ENCODE measurements at places on chromosomes 4 and X. TPM values are rescaled to one million over a fixed set of nuclear protein-coding genes. Genes with fewer than 3 reads are reported as not detected.

MMRN1 gene
- total RNA-seq, result 16.7 TPM

SLC4A4 gene
- total RNA-seq, result 5.5 TPM

RHOXF2 gene
- not detected for total RNA-seq

CPXCR1 gene
- not detected for total RNA-seq

DNA sequence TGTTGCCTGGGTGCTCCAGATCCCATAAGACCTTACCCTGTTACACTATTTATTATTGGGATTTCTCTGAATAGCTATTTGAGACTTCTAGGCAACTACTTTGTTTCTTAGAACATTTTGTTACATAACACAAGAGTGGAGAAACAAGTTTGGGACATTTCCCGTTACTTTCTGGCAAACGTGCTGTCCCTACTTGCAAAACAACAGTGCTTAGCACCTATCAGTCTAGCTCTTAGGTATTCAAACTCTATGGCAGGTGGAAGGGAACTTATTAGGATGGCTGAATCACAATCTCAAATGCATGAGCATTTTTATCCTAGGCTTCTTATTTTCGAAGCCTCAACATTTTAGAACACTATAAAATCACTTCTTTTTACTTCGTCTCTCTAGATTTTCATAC lies 613.6 kb downstream of the DMD start:
- no peak for DNase-seq

GRCh38 chr4:56426273-56426672 lies 9.1 kb downstream of the PPAT start:
- no peak for DNase-seq

DNA sequence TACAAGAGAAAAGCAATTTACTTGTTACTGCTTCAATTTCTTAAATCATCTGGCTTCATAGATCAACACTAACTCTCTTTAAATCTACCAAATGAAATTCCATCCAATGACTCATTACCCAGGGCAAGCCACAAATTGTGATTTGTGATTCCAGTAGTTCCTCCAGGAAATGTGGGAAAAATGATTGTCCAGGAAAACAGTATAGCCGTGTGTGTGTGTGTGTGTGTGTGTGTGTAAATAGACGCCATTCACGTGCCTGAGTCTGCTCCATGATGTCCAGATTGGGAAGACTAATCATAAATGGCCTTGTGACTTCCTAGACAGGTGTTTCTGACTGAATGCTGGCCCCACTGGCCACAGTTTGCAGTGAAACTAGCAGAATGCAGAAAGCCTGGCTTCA lies 121.3 kb downstream of the HS6ST2 start:
- no peak for DNase-seq

DNA sequence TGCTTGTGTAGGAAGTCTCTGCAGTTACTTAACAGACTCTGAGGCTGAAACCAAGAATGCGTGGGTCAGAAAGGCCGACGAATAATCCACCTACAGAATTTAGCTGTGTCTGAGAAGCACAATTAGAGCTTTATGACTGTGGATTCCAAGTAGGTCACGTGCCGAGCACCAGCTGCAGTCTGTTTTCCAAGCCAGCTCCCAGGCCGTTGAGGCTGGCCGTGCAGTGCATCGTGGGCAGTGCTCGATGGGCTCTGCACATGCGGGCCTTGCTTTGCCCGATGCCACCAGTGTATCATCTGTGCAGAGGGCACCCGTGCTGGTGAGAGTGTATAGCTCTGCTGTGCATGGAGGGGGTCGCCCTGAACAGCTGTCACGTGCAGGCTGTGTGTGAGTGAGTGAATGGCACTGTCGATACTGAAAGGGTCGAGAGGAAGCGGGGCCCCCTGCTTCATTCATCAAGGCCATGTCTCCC lies 67.5 kb upstream of the CLDN34 start:
- DNase-seq, result no peak

DNA sequence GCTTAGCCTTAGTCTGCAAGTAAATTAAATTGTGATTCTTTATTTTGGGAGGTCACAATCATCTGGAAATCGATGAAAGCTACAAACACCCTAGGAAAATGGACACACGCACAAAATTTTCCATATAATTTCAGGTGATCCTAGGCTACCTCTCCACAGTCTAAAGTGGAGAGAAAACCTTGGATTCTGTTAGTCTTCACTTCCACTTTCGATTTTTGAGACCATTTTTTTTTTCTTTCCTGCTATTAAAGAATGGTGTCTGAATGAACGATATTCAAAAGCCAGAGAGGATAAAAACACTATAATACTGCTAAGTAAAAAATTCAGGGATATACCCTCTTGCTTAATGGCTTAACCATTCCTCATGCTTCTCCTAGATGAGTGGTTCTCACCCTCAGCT lies 1.7 kb downstream of the FBXL5 start:
- no peak for DNase-seq

- DNase-seq, result no peak
Observed at GRCh38 chr4:67556436-67556835, 2.1 kb upstream of the STAP1 start.

GRCh38 chr4:91019513-91019912 lies 892.3 kb downstream of the CCSER1 start:
- DNase-seq, result no peak

Data from mesenteric fat pad (tissue), 1 donor.